ENCODE measurements at places on chromosomes 2 and 18.

GRCh38 chr2:191086706-191087105, 64.1 kb downstream of the STAT4 start:
- no peak for DNase-seq

GRCh38 chr2:160351956-160352355, 141.7 kb downstream of the RBMS1 start:
- DNase-seq = no peak

DNA sequence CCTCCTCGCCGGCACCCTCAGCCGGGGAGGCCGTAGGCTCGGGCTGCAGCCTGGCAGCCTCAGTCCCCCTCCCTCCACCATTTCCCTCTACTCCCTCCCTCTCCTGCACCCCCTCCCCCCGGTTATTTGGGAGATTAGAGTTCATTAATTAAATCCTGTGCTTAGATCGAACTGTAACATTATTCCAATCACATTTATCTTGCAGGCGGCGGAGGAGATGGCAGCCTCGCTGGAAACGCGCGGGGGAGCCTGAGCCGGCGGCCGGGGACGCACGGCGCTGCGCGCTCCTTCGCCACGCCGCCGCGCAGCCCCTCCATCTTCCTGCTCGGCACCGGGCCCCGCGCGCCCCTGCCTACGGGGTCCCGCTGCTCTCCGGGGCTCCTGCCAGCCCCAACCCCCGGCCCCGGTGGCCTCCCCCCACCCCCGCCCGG, at the start of gene ST8SIA3:
Gene ST8SIA3, plus strand, starts transcription at position 287 of the 431 bp plus-strand sequence. CDS start 290 bp downstream, outside the sequence.
- no peak for DNase-seq

DNA sequence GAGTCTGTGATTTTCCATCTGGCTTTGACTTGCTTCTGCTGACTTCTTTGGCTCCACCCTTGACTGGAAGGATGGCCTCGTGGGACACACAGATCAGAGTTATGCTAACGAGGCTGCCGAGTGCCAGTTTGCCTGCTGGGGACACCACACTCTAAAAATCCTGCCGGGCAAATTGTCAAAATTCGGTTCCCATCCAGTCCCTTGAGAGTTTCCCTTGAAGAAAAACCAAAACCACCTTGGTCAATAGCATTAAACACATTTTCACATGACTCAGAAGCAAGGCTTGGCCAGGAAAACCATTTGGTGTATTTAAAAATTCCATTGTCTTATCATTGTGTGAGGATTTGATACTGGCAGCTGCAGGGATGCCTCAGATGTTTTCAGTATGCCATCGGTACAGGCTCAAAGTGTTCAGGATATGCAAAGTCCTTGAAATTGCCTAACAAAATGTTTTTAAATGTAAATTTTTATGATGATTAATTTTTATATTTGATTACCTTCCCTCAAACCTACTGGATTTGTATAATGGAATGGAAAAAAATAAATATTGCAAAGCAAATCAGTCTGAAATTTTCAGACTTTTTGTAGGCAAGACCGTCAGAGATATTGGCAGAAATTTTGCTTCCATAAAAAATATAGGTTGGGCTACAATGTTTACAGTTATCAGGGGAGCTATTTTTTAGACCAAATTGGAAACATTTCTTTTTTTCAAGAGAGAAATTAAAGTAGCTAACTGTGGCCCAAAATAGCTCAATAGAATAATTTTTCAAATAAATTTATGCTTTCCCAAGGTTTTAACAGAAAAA, 41.6 kb downstream of the KCNE4 start:
- no peak for DNase-seq

DNA sequence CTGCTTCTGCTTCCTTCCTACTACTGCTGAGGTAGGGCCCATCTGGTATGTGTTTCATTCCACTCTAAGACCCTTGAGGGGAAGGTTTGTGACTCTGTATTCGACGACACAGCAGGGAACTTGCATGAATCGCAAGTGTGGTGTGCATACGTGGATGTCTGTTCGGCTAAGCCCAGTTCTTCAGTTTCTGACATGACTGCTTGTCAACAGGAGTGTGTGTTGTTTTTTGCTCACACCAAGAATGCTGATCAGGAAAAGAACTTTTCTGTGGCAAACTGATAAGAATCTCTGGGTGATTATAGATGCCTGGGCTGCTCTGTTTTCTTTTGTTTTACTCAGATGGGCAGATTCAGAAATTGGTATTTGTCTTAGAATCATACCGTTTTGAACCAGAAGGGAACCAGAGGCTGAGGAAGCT, 22.0 kb downstream of the TNFRSF11A start:
- no peak for DNase-seq

- no peak for DNase-seq
Measured at GRCh38 chr2:132448771-132449170, 32.2 kb downstream of the GPR39 start.

Data from stimulated activated CD8-positive, alpha-beta memory T cell treated with anti-CD3 and anti-CD28 coated beads, Interleukin-7, amount 100 ng/mL, for 1 hour (primary cell).